Stimulated activated CD4-positive, alpha-beta T cell treated with anti-CD3 and anti-CD28 coated beads, Interleukin-15, amount 100 ng/mL, for 24 hours (primary cell): ENCODE measurements at places on chromosomes 1 and 21.

DNA sequence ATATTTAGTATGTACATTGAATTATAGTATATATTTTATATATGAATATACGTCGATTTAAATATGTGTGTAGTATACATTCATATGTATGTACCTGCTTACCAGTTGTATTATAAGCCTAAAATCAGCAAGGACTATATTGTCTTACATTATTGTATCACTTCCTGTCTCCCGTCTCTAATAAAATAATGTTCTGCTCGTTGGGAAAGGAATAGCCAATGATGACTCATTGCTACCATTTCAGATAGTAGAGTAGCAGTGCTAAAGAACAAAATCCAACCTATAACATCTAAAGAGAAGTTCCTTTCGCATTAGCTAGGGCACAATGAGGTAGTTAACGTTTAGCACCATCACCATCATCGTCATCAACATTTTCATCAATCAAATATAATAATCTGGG, 39.9 kb upstream of the SMYD2 start:
- no peak for DNase-seq

- no peak for DNase-seq
These were observed 13.8 kb upstream of the FGR start for GRCh38 chr1:27648602-27649305.

DNA sequence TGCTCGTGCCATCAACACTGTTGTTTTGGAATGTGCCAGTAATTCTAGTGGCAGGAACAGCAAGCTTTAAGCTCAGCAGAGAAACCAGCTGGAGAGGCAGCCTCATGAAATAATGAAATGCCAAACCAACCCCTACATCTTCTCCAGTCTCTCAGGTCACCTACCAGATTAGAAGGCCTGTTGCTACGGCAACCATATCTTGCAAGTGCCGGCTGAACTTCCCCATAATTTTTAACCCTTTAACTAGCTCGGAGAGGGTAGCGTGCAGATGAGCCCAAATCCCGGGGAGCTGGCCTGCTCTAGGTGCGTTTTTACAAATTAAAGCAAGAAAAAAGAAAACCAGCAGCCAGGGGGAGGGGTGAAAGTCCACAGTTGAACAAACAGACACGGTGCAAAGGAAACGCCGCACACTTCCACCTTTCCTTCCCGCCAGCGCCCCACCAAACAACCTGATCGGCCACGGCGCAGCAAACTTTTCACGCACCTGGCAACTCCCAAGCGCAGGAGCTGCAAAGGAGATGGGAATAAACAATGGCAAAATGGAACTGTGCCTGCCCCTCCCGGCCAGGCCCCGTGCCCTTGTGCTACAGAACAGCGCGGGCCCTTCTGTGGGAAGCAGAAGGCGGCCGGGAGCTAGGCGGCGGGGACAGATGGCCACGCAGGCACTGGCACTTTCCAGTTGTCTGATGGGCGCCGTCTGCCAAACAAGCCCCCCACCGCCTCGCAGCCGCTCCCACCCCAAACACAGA, 50.1 kb downstream of the SSBP3 start:
- peak; percentile 33 for DNase-seq

DNA sequence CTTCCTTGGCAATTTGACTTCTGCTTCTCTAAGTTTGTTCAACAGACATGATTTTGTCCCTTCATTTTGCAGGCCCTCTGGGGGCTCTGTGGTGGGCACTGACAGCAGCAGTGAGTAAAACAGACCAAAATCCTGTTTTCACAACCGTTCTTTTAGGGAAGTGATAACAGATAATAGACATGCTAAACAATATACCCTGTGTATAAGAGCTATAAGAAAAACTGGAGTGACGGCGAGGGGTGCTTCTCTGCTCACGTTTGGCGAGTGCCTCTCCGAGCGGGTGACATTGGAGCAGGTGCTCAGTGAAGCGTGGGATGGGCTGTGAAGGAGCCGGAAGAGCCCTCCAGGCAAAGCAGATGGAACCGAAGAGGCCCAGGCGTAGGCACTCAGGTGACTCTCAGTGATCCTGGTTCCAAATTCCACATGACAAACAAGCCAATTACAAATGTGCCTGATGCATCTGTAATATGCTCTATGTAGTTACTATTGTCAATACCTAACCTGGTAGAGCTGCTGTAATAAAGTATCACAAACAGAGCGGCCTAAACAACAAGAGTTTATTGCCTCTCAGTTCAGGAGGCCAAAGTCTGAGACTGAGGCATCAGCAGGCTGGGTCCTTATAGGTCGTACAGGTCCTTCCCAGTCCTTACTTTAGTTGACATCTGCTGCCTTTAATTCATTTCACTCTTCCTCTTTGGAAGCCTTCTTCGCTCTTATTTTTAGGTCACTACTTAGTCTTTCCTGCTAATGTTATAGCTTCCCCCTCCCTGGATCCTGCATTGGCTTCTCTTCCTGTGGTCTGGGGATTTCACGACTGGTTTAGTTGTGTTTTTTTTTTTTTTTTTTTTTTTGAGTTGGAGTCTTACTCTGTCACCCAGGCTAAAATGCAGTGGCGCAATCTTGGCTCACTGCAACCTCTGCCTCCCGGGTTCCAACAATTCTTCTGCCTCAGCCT, 20.1 kb downstream of the OR2B11 start:
- no peak for DNase-seq

DNA sequence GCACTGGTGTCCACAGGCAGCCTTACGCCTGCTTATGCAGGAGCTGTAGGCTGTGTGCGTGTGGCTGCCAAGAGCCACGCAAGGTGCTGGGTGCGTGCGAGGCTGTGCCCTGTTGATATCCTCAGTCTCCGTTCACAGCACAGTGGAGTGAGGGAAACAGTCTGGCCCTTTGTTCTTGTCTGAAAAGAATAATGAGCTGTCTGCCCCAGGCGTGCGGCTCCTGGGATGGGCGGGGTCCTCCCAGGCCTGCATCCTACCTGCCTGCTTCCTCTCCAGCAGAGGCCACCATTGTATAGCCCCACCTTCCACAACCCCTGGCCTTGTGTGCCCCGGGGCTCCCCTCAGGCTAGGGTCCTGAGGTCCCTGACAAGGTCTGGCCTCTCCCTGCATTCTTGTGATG, 47.0 kb upstream of the KDM4A start:
- DNase-seq = no peak

- DNase-seq = no peak
These were observed 6.7 kb upstream of the WASF2 start for GRCh38 chr1:27496604-27497155.

DNA sequence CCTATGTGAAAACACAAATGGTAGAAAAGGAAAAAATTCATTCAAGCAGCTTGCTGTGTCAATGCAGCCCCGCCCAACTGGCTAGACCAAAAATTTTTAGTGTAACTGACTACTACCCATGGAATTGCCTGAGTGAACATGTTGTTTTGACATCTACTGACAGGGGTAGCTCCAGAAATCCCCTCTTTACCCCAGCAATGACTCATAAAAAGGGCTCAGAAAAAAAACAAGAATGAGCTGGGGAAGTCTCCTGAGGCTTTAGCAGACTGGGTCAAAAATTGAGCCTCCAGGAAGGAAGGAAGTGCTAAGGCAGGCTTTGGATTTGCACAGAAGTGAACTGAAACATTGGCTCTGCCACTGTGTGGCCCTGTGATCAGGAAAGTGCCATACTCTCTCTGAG, 24.4 kb upstream of the FGGY start:
- DNase-seq = no peak

DNA sequence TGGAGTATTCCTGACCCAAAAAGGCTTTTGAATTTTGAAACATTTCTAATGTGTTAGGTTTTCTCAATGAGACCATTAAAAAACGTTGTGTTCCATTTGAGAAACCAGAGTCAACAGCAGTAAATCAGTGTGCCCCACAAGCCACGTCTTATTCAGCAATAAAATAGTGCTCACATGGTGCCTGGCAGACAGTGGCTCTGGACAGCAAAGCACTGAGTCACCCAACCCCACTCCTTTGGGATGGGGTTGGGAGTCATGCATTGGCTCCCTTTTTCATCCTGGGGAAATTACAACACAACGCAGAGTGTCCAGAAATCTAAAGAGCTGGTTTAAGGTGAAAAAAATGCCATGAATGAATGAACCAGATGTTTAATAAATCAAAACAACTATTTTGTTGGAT, 46.5 kb downstream of the KCNJ15 start:
- DNase-seq = no peak

DNA sequence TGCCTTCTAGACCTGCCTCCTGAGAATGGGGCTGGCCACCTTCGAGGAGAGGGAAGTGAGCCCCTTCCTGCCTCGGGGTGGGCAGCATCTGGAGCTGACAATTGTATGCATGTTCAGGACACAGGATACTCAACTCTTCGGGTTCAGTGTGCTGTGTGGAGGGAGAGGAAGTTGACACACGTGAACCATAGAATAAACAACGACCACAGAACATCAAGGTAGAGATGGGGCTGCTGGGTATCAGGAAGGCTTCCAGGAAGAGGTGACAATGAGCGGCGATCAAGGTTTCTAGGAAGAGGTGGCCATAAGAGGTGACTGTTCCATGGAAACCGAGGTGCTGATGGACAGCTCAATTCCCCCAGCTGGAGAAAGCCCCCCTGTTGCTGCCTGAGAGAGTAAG, 22.0 kb downstream of the UBIAD1 start:
- DNase-seq = no peak

DNA sequence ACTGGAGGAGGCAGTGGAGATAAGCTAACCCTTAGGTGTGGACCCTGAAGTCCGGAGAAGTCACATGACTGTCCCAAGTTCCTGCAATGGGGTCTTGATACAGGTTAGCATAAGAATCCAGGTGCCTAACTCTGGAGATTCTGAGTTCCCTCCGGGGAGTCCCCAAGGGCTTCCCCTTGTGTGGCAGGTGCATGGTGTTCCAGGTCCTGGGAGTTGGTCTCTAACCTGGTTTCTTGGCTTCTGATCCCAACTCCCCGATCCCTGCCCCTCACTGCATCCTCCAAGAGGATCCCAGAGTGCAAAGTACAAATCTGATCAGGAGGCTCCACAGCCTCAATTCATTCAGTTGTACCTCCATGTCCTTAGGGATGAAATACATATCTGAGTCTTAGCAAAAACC, 9.3 kb upstream of the C8A start:
- DNase-seq = no peak

DNA sequence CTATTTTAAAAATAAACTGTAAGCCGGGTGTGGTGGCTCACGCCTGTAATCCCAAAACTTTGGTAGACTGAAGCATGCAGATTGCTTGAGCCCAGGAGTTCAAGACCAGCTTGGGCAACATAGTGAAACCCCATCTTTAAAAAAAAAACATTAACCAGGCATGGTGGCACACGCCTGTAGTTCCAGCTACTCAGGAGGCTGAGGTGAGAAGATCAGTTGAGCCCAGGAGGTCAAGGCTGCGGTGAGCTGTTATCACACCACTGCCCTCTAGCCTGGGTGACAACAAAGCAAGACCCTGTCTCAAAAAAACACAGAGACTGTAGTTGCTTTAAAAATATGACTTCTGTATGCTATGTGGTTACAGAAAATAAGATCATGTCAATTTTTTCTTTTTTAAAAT, 24.3 kb upstream of the LSS start:
- DNase-seq = no peak

GRCh38 chr1:64513545-64513944, 43.6 kb downstream of the CACHD1 start:
- DNase-seq = no peak

DNA sequence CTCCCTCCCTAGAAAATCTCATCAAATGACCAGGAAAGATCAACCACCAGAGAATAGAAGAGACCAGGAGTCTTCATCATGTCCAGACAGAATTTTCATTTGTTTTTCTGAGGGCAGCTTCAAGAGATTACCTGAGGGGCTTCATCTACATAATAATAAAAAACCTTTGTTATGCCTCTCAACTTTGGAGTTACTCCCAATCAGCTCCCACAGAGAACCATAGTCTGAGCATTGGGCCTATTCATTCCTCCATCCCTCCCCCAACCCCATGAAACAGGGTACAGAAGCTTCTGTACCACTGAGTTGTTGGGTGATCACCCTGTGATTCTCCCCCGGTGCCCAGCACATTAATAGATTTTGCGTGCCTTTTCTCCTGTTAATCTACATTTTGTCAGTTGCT, 53.3 kb upstream of the PRRC2C start:
- DNase-seq = no peak

GRCh38 chr1:163608979-163609378, 287.2 kb downstream of the NUF2 start:
- DNase-seq = no peak

DNA sequence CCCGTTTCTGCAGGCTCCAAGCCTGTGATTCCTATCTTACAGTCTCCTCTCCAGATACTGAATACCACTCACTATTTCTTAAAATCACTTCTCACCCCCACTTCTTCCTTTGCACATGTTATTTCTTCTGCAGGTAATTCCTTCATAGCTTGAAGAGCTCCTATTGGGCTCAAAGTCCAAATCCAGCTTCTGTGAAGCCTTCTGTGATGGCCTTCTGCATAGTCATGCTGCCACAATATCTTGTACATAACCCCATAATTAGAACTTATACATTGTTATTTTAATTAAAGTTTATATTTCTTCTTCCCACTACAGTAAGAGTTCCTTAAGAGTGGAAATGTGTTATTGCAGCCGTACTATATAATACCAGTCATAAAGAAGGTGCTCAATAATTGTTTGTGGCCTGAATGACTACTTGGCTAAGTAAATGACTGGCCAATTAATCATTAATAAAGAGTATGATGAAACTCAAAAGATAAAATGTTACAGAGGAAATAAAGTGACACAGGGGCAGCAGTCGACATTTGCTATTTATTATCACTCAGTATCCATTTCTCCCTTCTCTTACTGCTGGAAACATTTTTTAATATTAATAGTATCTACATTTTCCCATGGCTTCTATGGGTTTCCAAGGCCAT, 886.6 kb downstream of the TTLL7 start:
- DNase-seq = no peak

GRCh38 chr1:79042117-79042516, 35.6 kb upstream of the ADGRL4 start:
- no peak for DNase-seq

- DNase-seq = no peak
These were observed 58.5 kb upstream of the FGGY start for GRCh38 chr1:59238333-59238934.

DNA sequence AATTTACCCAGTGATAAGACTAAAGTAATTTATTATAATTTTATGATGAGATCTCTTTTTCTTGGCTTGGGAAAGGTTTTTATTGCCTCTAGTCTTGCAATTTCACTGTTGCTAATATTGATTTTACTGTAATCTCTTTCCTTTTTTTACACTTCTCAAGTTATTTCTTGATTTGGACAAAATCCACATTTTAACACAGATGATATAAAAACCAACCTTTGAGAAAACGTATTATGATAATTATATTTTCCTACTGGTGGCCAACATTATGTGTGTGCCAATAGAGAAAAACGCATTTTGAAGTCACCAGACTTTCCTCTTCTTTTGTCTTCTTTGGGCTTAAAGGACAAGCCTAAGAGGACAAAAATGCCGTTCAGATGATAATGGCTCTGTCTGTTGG, 314.9 kb downstream of the PRDM2 start:
- no peak for DNase-seq

GRCh38 chr1:190193508-190194115, 284.1 kb downstream of the BRINP3 start:
- DNase-seq = no peak

- DNase-seq = no peak
These were observed 54.6 kb downstream of the SIM2 start for GRCh38 chr21:36753556-36753955.
